Kidney (tissue), 22 donors: ENCODE measurements at places on chromosomes 7 and 10. TPM values are rescaled to one million over a fixed set of nuclear protein-coding genes. Genes with fewer than 3 reads are reported as not detected.

The CNNM1 gene
- 0.85 TPM for total RNA-seq

The PRSS2 gene
- not detected for total RNA-seq

The CDC14C gene
- total RNA-seq: not detected

The PROSER2 gene
- 48.2 TPM for total RNA-seq

The NPSR1 gene
- total RNA-seq: not detected

The TAS2R41 gene
- not detected for total RNA-seq

The NKX6-2 gene
- 2.5 TPM for total RNA-seq

The CYP2C8 gene
- total RNA-seq: 1.4 TPM

The GPR85 gene
- total RNA-seq: 0.31 TPM

The CROT gene
- 23.2 TPM for total RNA-seq

The PAPOLB gene
- 0.06 TPM for total RNA-seq

The EPO gene
- total RNA-seq: not detected

GRCh38 chr7:86826948-86827347 is 183.2 kb downstream of the GRM3 start:
- no peak for DNase-seq

- DNase-seq: peak; percentile 22
These were observed 113.5 kb downstream of the ITGB8 start for GRCh38 chr7:20444030-20444800.

DNA sequence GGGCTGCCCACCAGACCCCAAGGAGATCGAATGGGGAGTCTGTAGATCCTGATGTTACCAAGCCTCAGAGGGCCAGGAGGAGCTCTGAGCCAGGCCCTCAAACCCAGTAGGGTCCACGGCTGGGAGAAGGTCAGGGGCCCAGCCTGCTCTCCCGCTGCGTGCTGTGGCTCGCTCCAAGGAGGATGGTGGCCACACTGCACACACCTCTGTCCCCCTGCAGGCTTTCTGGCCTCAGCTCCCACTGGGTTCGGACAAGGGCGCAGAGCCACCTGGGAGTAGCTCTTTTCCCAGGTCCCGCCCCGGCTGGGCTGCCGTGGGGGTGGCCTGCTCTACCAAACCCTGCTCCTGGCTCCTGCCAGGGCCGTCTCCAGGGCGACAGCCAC is 175.8 kb downstream of the ZNF248 start:
- DNase-seq: no peak

DNA sequence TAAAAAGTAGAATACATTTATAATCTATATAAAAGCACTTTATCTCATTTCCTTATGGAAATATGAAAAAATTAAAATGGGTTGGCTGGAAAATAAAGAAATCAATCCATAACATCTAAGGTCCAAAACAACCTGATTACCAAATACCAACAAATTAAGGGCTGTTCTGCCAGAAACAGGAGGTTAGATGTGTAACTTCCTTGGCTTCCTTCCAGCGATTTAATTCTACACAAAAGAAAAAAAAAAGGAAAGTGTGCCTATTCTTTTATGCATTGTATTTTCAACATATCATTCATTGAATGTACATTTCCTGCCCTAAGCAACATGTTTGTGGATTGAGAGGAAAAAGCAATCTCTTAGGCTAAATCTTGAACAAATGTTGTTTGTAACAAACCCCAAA is 36.2 kb upstream of the USP6NL start:
- DNase-seq: peak; percentile 24

DNA sequence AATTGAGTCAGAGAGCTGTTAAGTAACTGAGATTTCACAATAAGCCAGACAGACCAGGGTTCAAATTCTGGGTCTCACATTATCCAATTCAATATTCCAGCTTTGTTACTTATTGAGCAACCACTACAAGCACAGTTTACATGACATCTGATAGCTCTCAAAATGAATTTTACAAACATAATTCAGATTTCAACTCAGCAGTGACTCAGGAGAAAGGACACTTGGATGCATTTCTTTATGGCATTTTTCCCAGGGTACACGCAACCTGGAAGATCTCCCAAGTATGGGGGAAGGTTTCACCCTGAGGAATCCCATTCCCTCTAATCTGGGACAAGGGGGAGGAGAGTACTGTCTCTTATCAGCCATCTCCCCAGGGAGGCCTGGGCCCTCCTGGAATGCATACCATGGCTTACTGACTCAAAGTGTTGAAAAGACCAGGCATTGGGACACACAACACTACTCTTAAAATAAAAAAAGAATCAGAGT is 102.4 kb downstream of the CFTR start:
- no peak for DNase-seq

DNA sequence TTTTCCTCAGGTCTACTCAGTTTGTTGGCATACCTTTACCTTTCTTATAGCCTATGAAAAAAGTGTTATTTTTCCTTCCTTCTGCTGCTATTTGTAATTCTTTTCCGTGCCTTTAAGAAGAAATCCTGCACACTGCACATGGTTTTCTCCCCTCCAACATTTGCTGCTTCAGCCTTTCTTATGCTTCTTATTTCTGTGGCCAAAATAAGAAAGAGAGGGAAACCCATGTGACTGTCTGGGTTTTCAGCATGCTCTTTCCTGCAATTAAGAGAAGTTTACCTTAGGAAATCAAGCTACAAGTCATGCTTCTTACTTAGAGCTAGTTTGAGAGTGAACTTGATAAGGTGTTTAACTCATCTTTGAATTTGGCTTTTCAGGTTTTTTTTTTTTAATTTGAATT is 11.0 kb downstream of the TBC1D12 start:
- DNase-seq: no peak

- DNase-seq: no peak
These were observed 9.5 kb downstream of the MARVELD1 start for GRCh38 chr10:97723001-97723400.

DNA sequence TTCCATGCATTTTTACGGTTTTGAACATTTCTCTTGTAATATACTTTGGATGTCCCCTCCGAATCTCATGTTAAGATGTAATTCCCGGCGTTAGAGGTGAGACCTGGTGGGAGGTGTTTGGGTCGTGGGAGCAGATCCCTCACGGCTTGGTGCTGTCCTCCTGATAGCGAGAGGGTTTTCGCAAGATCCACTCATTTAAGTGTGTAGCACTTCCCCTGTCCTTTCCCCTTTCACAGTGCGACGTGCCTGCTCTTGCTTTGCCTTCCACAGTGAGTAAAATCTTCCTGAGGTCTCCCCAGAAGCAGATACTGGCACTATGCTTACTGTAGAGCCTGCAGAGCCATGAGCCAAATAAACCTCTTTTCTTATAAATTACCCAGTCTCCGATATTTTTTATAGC is 6.6 kb downstream of the GPR141 start:
- no peak for DNase-seq

DNA sequence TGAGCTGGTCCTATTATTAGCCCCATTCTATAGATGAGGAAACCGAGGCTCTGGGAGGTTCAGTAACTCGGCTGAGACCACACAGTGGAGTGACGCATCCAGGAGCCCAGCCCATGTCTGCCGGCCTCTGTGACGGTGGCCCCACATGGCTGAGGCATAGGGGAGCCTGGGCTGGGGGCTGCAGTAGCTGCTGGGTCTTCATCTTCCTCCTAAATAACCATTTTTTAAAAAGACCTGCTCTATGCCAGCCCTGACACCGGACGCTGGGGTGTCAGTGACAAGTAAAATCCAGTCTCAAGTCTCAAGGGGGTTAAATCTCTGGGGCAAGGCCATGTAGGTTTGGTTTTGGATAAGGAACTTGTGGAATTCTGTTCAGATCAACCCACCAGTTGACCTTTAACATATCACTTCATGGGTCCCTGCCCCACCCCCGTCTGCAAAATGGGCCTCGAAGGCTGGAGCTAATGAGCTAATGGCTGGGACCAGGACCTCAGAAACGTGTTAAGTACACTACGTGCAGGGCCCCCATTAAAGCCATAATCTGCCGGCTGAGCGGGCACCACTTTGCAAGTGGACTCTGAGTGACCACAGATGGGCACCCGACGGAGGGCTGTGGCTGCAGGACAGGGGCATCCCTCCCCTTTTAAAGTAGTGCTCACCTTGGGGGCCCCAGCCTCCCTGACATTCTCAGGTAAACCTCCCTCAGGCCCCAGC is 136.5 kb upstream of the UNC5B start:
- DNase-seq: peak; percentile 58

DNA sequence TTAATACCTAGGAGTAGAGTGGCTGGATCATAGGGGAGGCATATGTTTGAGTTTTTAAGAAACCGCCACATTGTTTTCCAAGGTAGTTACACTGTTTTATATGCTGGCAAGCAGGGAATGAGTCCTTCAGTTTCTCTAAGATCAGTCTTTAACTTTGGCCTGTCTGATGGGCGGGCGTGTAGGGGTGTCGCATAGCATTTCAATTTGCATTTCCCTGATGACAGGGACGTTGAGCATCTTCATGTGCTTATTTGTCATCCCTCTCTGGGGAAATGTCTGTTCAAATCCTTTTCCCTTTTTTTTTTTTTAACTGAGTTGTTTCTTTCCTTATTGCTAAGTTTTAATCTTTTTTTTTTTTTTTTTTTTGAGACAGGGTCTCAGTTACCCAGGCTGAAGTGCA is 9.8 kb downstream of the MTG1 start:
- no peak for DNase-seq

- no peak for DNase-seq
These were observed 32.3 kb upstream of the ARL4A start for GRCh38 chr7:12655161-12655560.

DNA sequence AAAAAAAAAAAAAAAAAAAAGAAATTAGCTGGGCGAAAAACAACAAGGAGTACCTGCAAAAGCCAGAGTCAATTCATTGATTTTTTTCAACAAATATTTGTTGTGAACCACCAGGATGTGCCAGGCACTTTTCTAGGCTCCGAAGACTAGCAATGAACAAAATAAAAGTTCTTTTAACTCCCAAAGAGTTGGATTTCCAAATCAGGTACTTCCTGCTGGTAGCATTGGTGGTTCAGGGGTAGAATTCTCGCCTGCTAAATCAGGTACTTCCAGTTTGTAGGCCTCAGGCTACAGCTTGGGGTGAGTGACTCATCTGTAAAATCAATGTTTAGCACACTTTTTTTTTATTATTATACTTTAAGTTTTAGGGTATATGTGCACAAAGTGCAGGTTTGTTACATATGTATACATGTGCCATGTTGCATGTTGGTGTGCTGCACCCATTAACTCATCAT is 10.9 kb downstream of the PPA1 start:
- peak; percentile 25 for DNase-seq

GRCh38 chr7:127093340-127093739 is 159.4 kb downstream of the GRM8 start:
- DNase-seq: no peak

- no peak for DNase-seq
These were observed 17.5 kb downstream of the TRIM24 start for GRCh38 chr7:138477581-138477980.

- DNase-seq: no peak
These were observed 6.6 kb upstream of the SP8 start for GRCh38 chr7:20793248-20793647.

GRCh38 chr10:68826764-68827591 is at the start of gene STOX1:
Gene STOX1 (plus strand): TSS chr10:68827531. CDS start chr10:68827624, 93 bp downstream.
- DNase-seq: peak; percentile 81

GRCh38 chr7:129741743-129742213 is 130.3 kb downstream of the NRF1 start:
- peak; percentile 68 for DNase-seq

GRCh38 chr10:112313911-112314310 is 30.7 kb downstream of the TECTB start:
- DNase-seq: no peak

- no peak for DNase-seq
These were observed 121.2 kb downstream of the SLC25A13 start for GRCh38 chr7:96200740-96201139.
